ENCODE measurements at places on chromosomes 5 and 9. TPM values are rescaled to one million over a fixed set of nuclear protein-coding genes. Genes with fewer than 3 reads are reported as not detected.
A peak's percentile ranks its signal among the peaks of the same experiment; 100 is the strongest.

GRCh38 chr5:56075361-56075760 lies 80.6 kb upstream of the IL6ST start:
- no peaks in the 10 kb centered on the region for H3K27me3 ChIP-seq
- H3K36me3 ChIP-seq, result no peaks in the 10 kb centered on the region
- peak overlapping the region; percentile 70 for H3K27ac ChIP-seq
- peak; percentile 75 for DNase-seq
- peaks cover 5% of the 10 kb centered on the region for H3K4me1 ChIP-seq
- no peak overlapping the region for H3K4me3 ChIP-seq

Gene PCDHGB2
- 11.5 TPM for total RNA-seq

Gene PDE8B
- total RNA-seq, result 13.0 TPM

DNA sequence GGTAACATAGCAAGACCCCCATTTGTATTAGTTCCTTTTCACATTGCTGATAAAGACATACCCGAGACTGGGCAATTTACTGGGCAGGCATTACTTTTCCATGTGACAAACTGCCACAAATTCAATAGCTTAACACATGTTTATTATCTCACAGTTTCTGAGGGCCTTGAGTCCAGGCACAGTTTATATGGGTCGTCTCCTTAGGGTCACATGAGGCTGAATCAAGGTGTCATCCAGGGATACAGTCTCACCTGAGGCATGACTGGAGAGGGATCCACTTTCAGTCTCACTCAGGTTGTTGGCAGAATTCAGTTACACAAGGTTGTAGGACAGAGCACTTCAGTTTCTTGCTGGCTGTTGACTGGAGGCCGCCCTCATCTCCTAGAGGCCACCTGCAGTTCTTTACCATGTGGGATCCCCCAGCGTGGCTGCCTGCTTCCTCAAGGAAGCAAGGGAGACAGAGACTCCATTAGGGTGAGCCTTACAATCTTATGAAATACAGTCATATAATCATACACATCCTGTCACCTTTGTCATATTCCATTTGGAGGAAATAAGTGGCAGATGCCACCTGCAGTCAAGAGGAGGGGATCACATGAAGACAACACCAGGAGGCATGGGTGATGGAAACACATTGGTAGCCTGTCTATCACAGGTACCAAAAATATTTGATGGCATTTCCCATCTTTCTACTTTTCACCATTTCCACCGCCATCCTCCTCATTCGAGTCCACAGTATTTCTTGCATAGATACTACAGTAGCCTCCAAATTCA lies 15.1 kb upstream of the ERAP1 start:
- H3K4me3 ChIP-seq, result no peak overlapping the region
- H3K27me3 ChIP-seq, result no peaks in the 10 kb centered on the region
- H3K27ac ChIP-seq, result no peak overlapping the region
- no peaks in the 10 kb centered on the region for H3K4me1 ChIP-seq
- no peaks in the 10 kb centered on the region for H3K36me3 ChIP-seq

- H3K27me3 ChIP-seq, result no peaks in the 10 kb centered on the region
- DNase-seq, result no peak
- no peaks in the 10 kb centered on the region for H3K4me1 ChIP-seq
- H3K27ac ChIP-seq, result no peak overlapping the region
Observed at GRCh38 chr9:37408933-37409710, 13.4 kb upstream of the GRHPR start.

Gene SOHLH1
- not detected for total RNA-seq

DNA sequence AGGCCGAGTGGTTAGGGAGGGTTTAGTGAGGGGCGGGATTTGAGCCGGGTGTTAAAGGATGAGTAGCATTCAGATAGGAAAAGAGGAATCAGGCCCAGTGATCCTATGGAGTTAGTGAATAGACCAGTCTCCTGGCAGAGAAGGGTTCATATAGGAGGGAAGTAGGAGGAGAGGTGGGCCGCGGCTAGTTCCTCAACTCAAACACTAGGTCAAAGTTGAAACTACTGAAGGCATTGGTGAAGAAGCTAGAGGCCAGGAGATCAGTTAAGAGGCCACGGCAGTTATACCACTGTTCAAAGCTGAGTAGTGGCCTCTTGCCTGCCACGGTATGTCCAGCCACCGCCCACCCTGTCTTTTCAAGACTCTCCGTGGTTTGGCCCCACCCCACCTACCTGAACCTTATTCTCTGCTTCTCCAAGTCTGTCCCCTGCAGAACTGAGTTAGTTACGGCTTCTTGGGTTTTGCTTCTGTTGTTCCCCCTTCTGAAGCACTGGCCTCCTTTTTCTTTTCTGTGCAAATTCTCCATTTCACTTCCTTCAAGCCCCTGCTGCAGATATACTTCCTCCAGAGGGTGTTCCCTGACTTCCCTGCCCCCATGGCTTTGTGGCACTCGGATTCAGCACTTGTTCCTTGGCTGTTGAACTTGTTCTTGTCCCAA lies 1.8 kb downstream of the ZBTB34 start:
- no peak overlapping the region for H3K4me3 ChIP-seq
- no peak overlapping the region for H3K27ac ChIP-seq
- no peaks in the 10 kb centered on the region for H3K27me3 ChIP-seq
- DNase-seq, result no peak
- peaks cover 9% of the 10 kb centered on the region for H3K4me1 ChIP-seq

- no peak overlapping the region for H3K4me3 ChIP-seq
- H3K27ac ChIP-seq, result no peak overlapping the region
- H3K4me1 ChIP-seq, result no peaks in the 10 kb centered on the region
- H3K36me3 ChIP-seq, result no peaks in the 10 kb centered on the region
Observed at GRCh38 chr9:8736805-8737204, 937.2 kb upstream of the DMAC1 start.

Gene SPATA31D4
- total RNA-seq, result not detected

DNA sequence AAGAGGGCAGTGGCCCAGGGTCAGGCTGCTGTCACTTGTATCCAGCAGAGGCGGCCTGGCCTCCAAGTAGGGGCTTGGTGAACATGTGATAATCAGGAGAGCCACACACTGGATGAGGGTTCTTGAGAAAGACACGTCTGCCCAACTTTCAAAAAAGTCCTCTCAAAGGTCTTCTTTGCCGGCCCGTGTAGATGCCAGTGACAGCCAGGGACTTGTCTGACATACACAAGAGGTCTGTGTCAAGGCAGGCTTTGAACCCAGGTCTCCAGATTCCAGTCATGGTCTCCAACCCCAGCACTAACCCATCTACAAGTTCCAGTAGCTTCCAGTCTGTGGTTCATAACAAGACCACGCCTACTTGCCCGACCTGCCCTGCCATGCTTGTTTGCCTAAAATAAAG lies 7.9 kb upstream of the AMBP start:
- no peak for DNase-seq
- no peaks in the 10 kb centered on the region for H3K4me1 ChIP-seq
- no peak overlapping the region for H3K4me3 ChIP-seq
- no peak overlapping the region for H3K27ac ChIP-seq
- no peaks in the 10 kb centered on the region for H3K27me3 ChIP-seq

All from uterus (tissue), 4 donors.